ENCODE measurements at places on chromosomes 5 and 9.
A peak's percentile ranks its signal among the peaks of the same experiment; 100 is the strongest.

- DNase-seq, result no peak
Observed at GRCh38 chr5:74595143-74595925, 45.2 kb downstream of the ENC1 start.

- DNase-seq, result no peak
Observed at GRCh38 chr5:170752257-170753215, 31.0 kb upstream of the GABRP start.

- DNase-seq, result no peak
Observed at GRCh38 chr9:13586587-13587374, 307.3 kb upstream of the MPDZ start.

GRCh38 chr9:98532574-98532973 lies 176.2 kb downstream of the GABBR2 start:
- no peak for DNase-seq

GRCh38 chr9:136577941-136578625 lies 32.2 kb upstream of the NOTCH1 start:
- no peak for DNase-seq

DNA sequence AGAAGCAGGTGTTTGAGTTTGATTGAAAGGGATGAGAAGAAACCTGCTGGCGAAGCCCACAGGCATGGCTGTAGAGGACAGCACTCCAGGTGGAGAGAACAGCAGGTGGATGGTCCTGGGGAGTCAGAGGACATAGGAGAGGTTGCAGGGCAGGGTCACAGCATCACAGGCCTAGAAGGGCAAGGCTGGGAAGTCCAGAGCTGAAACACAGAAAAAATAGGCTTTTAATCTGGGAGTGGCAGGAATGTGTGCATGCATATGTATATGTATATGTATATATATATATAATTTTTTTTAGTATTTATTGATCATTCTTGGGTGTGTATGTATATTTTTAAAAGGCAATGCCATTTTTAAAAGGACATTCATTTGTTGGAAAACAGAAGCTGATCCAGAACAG lies 118.4 kb downstream of the ADAMTS16 start:
- DNase-seq, result no peak

GRCh38 chr5:60841361-60841760 lies 2.7 kb downstream of the ELOVL7 start:
- no peak for DNase-seq

- DNase-seq, result no peak
Observed at GRCh38 chr9:2170722-2171121, 155.6 kb downstream of the SMARCA2 start.

GRCh38 chr9:97431549-97432143 lies 19.8 kb downstream of the TDRD7 start:
- DNase-seq, result no peak

GRCh38 chr5:119524485-119524884 lies 72.2 kb downstream of the HSD17B4 start:
- no peak for DNase-seq

- DNase-seq, result no peak
Observed at GRCh38 chr5:132425975-132426524, 56.5 kb downstream of the SLC22A5 start.

DNA sequence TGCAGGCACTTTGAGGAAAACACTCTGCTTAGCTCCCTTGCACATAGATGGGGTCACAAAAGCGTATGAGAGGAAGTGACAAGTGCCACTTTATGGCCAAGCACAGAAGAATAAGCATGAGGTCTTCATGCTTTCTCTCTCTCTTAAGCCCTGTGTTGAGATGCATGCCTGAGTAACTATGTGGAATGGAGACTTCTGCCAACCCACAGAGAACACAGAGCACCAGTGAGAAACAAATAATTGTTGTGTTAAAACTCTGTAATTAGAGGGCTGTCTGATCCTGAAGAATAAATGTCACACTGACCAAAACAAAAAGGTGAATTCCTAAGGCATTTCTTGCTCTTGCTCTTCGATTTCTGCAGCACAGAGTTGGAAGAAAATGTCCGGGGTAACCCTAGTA lies 488.5 kb downstream of the CTNND2 start:
- no peak for DNase-seq

GRCh38 chr5:13350767-13351166 lies 593.7 kb downstream of the DNAH5 start:
- DNase-seq, result no peak

GRCh38 chr9:11086561-11086960 lies 473.8 kb upstream of the PTPRD start:
- DNase-seq, result no peak

DNA sequence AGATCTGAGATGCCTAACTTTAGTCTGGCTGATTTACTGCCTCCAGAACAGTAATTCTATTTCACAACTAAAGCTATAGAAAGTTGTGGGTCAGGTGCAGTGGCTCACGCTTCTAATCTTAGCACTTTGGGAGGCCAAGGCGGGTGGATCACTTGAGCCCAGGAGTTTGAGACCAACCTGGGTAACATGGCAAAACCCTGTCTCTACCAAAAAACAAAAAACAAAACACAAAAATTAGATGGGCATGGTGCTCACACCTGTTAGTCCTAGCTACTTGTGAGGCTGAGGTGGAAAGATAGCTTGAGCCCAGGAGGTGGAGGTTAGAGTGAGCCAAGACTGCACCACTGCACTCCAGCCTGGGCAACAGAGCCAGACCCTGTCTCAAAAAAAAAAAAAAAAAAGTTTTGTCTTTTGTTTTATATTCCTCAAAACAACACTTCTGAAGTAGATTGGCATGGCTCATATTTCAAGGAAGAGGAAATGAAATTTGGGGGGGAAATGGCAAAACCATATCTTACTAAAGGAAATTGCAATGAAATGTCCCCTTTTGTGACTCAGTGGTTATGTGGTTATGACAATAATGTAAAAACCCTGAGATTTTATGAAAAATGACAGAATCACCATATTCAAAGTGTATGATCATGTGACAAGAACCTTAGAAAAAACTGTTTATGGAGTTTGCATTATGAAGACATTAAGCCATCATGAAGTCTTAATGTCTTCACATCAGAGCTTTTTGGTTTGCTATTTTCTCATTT lies 16.2 kb downstream of the FNBP1 start:
- no peak for DNase-seq

- DNase-seq, result no peak
Observed at GRCh38 chr5:35198075-35198474, 32.2 kb downstream of the PRLR start.

GRCh38 chr5:133440467-133441115 lies 171.8 kb downstream of the FSTL4 start:
- DNase-seq, result no peak

- no peak for DNase-seq
Observed at GRCh38 chr9:68443624-68444023, 87.2 kb downstream of the PGM5 start.

- DNase-seq, result peak; percentile 19
Observed at GRCh38 chr9:5186416-5187169, 1.2 kb upstream of the INSL6 start.

DNA sequence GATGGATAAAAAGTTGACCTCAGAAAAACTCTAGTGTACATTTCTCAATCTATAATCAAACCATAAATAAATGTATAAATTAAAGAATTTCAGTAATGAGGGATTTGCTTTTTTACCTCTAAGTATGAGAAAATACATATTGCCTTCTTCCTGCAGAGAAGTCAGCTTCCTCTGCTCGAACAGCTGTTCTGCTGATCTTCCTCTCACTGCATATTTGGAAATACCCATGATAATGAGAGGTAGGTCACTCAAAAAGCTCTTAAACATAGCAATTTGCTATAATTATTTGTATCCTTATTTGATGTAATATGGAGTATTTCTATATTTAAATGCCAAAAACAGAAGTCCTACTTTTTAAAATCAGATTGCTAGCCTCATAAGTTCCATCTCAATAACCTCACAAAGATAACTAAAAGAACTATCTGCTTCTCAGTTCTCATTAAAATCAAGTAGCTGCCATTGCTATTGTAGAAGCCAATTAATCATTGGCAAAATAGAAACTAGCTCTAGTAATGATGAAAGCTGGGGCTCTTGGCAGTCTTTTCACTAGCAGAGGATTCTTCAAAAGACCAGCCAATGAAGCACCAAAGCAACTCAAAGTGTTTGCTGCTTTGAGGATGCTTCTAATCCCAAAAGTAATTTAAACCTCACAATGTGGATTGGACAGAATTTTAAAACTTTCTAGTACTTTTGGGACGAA lies 35.7 kb upstream of the OR13D1 start:
- DNase-seq, result no peak

DNA sequence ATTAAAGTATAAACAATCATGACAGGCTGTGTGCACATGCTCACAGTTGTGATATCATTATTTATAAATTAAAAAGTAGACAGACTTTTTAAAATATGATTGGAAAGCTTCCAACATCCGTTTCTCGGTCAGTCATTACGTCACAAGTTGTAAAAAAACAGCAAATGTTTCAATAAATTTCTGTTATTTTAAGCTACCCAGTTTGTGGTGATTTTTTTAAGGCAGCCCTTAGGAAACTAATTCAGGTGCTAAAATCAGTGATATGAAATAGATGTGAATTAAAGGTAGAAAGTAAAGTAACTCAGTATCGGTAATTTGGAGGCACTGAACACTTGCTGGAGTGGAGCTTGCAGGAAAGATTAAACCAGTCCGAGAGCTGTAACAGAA lies 1.2 kb downstream of the CCNH start:
- no peak for DNase-seq

DNA sequence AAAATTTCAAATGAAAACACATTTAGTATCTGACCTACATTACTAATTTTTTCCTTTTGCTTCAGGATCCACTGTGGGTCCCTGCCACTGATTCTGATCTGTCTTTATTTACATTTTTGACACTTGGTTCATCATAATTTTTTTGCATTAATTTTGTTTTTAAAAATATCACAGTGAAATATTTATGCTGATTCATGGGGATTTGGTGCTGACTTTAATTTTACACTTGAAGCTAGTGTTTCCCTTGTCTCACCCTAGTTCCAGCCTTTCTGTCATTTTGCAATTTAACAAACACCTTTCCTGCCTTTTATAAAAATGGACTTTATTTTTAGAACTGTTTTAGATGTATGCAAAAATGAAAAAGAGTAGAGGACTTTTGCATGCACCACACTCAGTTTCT lies 111.9 kb upstream of the MARCHF11 start:
- DNase-seq, result no peak

- no peak for DNase-seq
Observed at GRCh38 chr9:94948567-94949235, 222.2 kb downstream of the AOPEP start.

DNA sequence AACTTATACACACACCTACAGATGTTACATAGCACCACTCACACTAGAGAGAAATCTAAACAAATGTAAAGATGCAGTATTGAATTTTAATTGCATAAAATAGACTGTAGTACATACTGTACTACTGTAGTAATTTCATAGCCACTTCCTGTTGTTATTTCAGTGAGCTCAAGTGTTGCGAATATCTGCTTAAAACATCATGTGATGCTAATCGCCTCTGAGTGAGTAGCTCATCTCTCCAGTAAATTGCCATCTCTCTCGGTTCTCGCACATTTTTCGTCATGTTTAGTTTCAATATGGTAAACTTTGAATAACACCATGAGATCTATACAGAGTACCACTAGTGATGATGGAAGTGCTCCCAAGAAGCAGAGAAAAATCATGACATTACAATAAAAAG lies 22.0 kb upstream of the ARHGEF28 start:
- no peak for DNase-seq

DNA sequence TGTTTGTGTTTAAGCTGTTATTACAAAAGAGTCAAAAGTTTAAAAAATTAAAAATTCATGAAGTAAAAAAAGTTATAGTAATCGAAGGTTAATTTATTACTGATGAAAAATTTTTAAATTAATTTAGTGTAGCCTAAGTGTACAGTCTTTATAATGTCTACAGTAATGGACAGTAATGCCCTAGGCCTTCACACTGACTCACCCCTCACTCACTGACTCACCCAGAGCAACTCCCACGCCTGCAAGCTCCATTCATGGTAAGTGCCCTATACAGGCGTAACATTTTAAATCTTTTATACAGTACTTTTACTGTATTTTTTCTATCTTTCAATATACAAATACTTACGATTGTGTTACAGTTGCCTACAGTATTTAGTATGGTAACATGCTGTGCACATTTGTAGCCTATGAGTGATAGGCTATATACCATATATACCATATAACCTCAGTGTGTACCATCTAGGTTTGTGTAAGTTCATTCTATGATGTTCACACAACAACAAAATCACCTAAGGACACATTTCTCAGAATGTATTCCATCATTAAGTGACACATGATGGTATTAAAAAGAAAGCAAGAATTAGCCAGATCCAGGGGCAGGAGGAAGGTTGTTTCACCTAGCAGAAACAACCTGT lies 40.1 kb downstream of the DCAF10 start:
- DNase-seq, result peak; percentile 49

DNA sequence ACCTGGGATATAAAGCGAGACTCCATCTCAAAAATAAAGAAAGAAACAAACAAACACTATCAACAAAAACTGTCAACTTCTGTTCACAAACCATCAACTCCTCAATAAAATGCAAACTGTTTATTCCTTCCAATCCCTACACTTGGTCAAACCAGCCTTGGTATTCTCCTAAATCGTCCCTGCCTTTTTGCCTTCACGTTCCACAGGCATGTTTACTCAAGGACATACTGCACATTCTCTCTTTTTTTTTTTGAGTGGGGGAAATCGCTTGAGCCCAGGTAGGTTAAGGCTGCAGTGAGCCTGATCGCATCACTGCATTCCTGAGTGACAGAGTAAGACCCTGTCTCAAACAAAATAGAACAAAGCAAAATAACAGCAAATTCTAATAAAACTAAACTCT lies 13.0 kb downstream of the UBAP2 start:
- DNase-seq, result no peak

DNA sequence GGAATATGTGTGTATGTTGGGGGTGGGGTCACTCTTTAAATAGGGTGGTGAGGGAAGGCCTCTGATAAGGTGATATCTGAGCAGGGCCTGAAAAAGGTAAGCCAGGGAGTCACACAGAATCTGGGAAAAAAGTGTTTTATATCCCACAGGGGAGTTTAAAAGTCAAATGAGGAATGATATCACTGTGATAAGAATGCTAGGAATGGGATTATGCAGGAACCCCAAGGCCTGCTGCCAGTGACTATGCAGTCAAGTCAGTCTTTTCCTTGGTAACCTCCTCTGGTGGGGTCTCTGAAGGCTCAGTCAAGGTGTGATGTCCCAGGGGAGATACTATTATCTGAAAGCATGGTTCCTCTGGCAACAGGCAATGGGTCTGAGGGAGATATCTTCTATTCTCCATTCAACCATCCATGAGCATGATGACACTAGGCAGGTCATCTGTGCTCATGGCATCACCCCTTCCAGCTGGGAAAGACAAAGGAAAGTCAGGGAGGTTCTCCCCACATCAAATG lies 53.5 kb downstream of the GRIA1 start:
- no peak for DNase-seq
